ENCODE measurements at places on chromosomes 3 and 15.

DNA sequence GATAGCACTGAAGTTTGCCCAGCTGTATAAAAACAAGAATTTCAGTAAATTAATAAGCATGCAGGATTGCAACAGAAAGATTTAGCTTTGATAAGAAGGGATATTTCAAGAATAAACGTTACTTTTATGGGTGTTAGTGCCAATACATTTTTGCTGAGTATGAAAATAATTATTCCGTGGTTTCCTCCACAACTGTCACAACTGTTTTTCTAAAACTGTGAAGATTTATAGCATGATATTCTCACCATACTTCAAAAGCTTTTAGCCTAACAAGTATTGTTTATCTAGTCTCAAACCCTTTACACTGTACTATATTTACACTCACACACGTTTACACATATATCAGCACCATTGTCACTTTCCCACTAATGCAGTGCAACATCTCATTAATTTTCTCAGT is 200.5 kb downstream of the TPRG1 start:
- no peak for DNase-seq

- DNase-seq = no peak
Observed at GRCh38 chr15:80442728-80443403, 38.7 kb downstream of the ARNT2 start.

GRCh38 chr3:174094669-174095068 is 697.1 kb downstream of the NLGN1 start:
- DNase-seq = no peak

- DNase-seq = no peak
Observed at GRCh38 chr3:140151321-140151720, 216.3 kb downstream of the CLSTN2 start.

DNA sequence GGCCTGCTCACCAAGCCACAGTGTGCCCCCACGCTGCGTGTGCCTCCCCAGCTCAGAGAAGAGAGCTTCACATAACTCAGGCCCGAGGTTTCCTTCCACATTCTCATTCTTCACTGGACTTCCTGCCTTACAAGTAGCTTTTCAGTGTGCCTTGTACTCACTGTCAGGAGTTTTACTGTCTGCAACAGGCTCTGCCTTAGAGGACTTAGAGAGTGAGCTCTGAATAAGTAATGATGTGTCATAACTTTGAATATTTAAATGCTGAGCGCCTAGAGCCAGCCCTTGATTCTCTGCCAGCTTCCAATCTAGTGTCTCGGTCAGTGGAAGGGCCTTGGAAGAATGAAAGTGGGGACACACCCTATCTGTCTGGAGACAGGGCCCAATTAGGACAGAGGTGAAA is 41.8 kb downstream of the ITGB5 start:
- DNase-seq = no peak

- DNase-seq = no peak
Observed at GRCh38 chr3:178205740-178206139, 330.5 kb upstream of the KCNMB2 start.

- no peak for DNase-seq
Observed at GRCh38 chr15:77722759-77723460, 90.2 kb upstream of the LINGO1 start.

DNA sequence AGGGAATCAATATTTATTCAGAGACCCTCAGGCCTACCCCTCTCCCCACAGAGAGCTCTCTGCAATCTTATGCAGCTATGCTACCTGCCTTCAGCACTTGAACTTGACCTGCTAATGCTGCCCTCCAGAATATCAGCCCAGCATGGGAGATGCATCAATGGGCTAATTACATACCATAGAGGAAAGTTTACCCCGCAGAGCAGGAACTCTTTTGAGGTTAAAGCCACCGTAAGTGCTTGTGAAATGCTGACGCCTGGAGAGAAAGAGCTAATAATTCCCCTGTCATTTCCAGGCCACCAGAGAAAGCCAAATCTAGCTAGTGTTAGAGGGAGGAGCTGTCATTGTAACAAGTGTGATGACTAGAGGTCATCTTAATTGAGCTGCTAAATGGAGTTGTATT is 127.5 kb downstream of the CHST2 start:
- no peak for DNase-seq

- no peak for DNase-seq
Observed at GRCh38 chr3:98563661-98564281, 29.6 kb downstream of the CPOX start.

DNA sequence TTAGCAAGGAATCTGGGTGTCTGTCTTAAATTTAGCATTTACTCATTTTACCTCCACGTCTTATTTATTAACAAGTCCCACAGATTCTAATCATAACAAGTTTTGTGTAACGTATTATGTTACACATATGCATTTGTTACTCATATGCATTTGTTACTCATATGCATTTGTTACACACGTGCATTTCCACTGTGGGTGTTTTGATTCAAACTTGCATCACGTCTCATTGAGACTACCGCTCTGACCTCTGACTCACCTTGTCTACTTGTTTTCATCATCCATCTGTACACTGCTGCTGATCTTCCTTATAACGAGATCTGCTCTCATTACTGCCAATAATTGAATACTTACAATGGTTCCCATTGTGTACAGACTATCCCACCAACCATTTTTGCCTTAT is 1141.4 kb downstream of the TBL1XR1 start:
- no peak for DNase-seq

DNA sequence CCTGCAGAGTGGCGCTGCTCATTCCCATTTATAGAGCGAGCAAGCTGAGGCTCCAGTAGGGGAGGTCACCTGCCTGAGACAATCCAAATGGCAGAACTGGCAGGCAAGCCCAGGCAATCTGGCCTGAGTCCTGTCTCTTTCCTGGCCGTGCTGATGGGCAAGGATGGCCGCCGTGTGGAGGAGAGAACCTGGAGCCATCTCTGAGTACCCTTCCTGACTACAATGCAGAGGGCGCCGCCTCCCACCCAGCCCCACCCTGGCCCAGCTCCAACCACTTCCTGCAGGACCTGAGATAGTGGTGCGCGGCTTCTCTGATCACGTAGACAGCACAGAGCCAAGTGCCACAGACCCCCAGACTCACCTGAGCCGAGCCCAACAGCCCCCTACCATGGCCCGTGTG is 7.0 kb downstream of the TLR9 start:
- no peak for DNase-seq

DNA sequence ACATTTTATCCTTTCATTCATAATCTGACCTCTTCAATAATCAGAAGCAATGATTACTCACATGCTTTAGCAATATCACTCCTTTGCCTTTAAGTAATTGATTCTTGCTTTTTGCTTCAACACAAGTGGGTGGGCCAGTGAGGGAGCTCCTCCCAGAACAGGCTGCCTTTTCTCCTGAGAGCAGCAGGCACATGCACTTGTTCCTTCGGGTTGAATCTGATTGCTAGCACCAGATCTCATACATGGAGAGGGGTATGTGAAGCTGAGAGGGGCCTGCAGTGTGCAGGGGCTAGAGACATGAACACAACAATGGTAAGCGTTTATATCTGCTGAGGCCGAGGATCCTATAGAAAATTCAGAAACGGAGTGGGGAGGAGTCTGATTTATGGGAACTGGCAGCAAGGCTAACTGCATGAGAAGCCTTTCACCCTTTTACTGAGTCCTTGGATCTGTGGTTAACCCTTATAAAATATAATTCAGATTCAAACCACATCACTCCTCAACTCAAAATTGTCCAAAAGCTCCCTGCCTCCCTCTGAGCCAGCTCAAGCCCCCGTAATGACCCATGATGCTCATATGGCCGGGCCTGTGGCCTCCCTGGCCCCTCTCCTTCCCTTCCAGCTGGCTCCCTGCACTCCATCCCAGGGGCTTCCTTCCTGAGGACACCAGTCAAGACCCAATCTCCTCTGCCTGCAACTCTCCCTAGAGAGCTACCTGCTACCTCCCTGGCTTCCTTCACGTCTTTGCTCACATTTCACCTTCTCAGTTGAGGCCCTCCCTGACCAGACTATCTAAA is 32.4 kb downstream of the ZNF445 start:
- DNase-seq = no peak

DNA sequence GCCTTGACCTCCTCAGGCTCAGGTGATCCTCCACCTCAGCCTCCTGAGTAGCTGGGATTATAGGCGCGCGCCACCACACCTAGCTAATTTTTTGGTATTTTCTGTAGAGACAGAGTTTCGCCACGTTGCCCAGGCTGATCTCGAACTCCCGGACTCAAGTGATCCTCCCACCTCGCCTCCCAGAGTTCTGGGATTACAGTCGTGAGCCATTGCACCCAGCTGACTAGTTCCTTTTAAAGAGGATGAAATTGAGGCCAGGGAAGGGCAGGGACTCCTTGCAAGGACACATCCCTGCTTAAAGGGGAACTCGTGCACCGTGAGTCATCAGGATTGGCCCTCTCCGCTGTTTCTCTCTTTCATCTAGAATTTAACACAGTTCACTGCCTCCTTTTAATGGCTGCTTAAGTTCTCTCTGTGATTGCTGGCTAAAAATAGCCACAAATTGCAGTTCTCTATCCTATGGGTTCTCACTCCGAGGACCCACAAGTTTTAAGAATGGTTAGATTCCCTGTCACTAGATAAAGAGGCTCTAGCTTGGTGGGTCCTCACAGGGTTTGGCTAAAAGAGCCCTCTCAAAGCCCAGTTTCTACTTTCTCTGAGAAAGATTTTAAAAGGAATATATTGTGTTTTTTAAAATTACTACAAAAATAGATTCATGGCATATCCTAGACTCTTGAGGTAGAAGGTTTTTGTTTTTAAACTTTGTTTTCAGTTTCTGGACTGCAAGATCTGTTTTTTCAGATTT is 1.4 kb downstream of the CRTAP start:
- DNase-seq = no peak

GRCh38 chr3:44476181-44476611 is 1.3 kb downstream of the ZNF445 start:
- DNase-seq = no peak

DNA sequence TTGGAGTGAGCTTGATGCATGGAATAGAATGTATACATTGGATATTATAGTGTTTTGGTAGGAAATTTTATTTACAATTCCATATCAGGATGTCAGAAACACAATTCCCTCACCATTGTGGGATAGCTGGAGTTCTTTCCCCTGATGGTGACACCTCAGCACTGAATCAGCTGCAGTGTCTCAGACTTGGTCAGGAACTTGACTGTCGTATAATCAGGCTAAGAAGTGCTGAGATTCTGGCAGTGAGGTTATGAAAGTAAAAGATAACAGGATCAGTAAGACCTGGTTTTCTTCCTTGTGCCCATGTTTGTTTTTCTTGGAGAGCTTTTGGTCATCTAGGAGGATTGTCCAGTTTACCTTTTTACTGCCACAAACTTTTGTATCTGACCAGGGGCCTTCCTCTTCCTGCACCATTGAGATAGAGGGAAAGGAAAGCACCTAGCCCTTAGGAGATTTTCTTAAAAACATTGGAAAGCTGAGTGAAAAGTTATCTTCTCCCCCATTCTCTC is 27.3 kb upstream of the ST3GAL6 start:
- no peak for DNase-seq

DNA sequence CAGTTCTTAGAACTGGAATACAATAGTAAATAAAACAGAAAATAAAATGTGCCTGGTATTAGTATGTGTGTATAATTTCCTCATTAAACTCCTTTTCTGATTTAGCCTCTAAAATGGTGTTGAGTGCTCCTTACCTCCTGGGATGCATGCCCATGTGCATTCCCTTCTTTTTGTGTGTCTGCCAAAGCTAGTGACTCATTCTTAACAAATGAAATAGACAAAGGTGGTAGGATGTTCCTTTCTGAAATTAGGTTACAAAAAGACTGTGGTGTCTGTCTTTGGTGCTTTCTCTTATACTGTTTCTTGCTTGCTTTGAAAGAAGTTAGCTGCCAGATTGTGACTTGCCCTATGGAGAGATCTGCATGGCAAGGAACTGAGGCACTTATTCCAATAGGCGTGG is 623.7 kb downstream of the GRM7 start:
- no peak for DNase-seq

DNA sequence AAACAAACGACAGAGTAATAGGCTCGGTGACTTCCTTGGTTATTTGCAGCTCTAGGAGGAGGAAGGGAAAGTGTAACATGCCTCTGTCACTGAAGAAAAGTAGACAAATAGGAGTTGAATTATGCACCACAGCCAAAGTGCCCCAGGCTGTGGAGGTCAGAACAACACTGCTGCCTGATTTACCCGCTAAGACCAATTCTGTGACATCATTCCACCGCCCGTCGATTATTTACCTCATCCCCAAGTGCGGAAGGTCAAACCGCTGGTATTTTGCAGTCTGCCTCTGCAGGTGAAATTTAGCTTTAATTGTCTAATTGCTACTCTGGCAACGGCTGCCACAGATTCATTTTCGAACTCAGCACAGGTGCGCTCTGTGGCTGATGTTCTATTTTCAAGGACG is 106.3 kb upstream of the PRICKLE2 start:
- DNase-seq = no peak

GRCh38 chr15:67013696-67014095 is 51.7 kb upstream of the SMAD3 start:
- no peak for DNase-seq

GRCh38 chr3:53288214-53288613 is 32.4 kb upstream of the TKT start:
- DNase-seq = no peak

GRCh38 chr15:46961795-46962194 is 755.5 kb upstream of the SEMA6D start:
- no peak for DNase-seq

DNA sequence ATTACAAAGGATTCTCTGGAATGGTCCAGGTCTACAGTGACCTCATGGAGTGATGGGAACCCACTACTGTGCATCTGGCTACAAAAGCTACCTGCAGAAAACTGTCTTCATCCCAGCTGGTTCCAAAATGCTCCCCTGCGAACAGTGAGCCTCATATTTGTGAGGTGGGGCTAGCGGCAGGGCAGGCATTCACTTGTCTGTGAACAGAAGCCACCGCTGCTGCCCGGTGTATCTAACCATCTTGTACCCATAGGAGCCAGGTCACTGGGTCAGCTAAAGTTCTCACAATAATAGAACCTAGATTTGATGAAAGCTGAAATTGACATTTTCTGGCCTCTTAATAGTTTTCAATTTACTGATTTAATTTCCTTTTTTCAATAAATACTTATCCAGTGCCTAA is 150.7 kb downstream of the KLF13 start:
- no peak for DNase-seq

- peak; percentile 49 for DNase-seq
Observed at GRCh38 chr3:23762214-23762613, 43.5 kb upstream of the UBE2E1 start.

- DNase-seq = peak; percentile 18
Observed at GRCh38 chr3:33218446-33219174, at the start of gene SUSD5. Gene SUSD5 (minus strand): TSS chr3:33218810. CDS start chr3:33218797, 13 bp downstream.

DNA sequence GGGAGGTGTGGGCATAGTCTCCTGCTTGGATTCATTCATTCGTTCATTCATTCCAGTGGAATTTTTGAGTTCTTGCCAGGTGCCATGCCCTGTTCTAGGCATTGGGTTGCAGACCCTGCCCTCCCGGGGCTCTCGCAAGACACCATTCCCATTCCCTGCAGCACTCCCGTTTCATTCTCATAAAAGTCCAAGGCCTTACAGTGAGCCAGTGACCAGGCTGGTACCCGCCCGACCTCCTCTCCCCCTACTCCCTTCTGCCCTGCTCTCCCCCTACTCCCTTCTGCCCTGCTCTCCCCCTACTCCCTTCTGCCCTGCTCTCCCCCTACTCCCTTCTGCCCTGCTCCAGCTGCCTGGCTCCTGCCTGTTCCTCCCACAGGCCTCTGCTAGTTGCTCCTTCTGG is 41.9 kb downstream of the AMOTL2 start:
- no peak for DNase-seq

Measured in GM12891 (cell line).